ENCODE measurements at places on chromosomes 4 and X. TPM values are rescaled to one million over a fixed set of nuclear protein-coding genes. Genes with fewer than 3 reads are reported as not detected.
A peak's percentile ranks its signal among the peaks of the same experiment; 100 is the strongest.

- DNase-seq, result no peak
These were observed 13.7 kb downstream of the ADH6 start for GRCh38 chr4:99205153-99205979.

The H2BW2 gene
- total RNA-seq, result not detected

The CHRDL1 gene
- total RNA-seq, result 220 TPM

DNA sequence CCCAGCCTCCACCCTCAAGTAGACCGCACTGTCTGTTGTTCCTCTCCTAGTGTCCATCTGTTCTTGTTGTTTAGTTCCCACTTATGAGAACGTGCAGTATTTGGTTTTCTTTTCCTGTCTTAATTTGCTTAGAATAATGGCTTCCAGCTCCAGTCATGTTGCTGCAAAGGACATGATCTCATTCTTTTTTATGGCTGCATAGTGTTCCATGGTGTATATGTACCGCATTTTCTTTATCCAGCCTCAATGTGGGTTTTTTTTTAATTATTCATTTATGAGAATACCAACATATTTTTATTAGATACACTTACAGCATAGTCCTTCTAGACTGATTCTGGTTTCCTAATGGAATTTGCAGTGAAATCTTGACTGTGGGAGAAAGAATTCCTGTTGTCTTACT lies 1.3 kb downstream of the VMA21 start:
- DNase-seq, result no peak

DNA sequence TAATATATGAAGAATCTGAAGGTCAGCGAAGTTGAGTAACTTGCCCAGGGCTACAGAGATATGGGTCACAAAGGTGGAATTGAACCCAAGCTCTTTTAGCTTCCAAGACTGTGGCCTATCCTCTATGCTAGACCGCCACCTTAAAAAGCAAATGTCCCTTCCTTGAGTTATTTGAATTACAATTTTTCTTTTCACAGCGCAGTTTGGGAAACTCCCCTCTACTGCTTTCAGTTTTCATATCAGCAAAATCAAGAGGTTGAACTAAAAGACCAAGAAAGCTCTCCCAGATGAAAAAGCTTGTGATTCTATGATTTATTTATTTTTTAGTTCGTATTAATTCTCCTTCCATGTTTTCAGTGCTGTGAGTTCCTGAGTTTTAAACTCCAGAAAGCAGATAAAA lies 174.5 kb upstream of the C1QTNF7 start:
- DNase-seq, result no peak

- no peak for DNase-seq
These were observed 5.1 kb downstream of the GJB1 start for GRCh38 chrX:71228063-71228642.

The CPLX1 gene
- 1.3 TPM for total RNA-seq

DNA sequence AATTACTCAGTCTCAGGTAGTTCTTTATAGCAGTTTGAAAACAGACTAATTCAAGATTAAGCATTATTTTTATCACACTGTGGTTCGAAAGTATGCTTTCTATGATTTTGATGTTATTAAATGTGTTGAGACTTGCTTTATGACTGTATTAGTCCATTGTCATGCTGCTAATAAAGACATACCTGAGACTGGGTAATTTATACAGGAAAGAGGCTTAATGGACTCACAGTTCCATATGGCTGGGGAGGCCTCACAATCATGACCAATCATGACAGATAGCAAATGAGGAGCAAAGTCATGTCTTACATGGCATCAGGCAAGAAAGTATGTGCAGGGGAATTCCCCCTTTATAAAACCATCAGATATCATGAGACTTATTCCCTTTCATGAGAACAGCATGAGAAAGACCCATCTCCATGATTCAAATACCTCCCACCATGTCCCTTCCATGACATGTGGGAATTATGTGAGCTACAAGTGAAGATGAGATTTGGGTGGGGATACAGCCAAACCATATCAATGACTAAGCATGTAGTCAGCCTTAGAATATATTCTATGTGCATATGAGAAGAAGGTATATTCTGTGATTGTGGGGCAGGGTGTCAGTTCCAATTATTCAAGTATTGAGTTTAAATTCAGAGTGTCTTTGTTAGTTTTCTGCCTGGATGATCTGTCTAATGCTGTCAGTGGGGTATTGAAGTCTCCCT lies 44.6 kb upstream of the UGT2A1 start:
- no peak for DNase-seq

- DNase-seq, result no peak
These were observed 15.5 kb upstream of the RBBP7 start for GRCh38 chrX:16885628-16886027.

DNA sequence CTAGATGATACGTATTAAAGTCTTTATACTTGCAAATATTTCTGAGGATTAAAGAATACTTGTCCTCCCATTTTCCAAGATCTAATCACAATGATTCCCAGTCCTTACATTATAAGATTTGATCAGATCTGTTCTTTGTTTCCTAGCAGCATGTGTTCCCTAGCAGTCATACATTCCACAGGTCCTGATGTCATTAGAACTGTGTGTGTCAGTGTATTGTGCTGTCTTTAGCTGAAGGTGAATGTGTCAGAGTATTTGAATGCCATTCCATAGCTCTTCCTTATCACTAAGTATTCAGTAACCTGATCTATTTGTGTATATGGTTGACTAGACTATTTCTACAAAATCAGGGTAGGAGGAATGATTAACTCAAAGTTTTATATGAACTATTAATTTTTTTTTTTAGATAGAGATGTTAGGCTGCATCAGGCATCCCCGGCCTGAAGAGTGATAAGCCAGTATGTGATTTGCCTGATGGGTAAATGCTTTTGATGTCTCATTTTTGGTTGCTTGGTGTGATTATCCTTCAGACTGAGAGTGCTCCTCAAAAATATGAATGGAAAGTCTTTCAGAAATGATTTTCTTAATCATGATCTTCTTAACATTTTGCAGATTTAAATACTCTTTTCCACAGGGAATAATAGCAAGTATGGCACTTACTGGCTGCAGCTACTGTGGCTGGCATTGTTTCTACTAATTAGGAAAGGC lies 4.4 kb downstream of the ADGRL3 start:
- no peak for DNase-seq

The SPANXN3 gene
- total RNA-seq, result not detected

The AREG gene
- total RNA-seq, result 1.4 TPM

- no peak for DNase-seq
These were observed 236.7 kb downstream of the ASMT start for GRCh38 chrX:1851527-1851926.

The ADAMTS3 gene
- 1.4 TPM for total RNA-seq

- no peak for DNase-seq
These were observed 64.2 kb upstream of the TRPC5OS start for GRCh38 chrX:111811831-111812230.

DNA sequence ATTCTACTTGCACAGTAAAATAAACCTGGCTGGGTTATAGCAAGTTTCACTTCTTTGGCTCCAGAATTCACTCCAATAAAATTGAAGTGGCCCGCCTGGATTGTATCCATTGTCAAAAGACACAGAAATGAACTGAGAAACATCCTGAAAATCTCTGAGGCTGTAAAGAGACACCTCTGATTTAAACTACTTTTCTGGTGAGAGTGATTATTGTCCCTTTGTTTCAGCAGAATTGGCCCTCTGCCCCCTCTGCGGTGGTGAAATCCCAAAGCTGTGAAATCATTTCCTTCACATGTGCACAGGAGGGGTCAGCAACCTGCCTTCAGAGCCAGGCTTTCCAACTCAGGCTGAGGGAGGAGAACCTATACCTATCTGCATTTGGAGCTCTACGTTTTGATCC lies 23.0 kb downstream of the GAB3 start:
- peak; percentile 93 for DNase-seq

The NAP1L5 gene
- total RNA-seq, result 8.2 TPM

DNA sequence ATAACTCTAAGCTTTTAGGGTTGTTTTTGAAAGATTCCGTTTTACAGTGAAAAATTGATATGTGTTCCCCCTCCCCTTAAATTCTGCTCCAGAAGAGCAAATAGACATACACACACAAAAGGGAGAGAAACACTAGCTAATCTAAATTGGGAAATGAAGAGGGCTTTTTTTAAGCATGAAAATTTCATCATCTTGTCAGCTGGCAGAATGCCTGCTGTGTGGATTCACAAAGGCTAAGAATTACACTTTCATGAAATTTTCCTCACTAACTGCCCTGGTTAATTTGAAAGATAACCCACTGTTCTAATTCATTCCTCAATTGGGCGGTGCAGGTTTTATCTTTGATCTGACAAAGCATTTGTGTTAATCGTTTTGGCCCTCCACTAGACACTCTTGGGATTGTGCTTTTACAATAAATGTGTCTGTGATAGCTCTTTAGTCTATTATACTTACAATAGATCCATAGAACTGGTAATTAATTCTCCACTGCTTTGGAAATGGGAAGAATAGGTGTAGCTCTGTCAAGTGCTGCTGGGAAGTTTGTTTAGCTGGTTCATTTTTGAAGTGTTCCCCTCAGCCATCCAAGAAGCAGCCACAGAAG lies 152.9 kb downstream of the POLA1 start:
- DNase-seq, result no peak

The ALB gene
- total RNA-seq, result not detected

DNA sequence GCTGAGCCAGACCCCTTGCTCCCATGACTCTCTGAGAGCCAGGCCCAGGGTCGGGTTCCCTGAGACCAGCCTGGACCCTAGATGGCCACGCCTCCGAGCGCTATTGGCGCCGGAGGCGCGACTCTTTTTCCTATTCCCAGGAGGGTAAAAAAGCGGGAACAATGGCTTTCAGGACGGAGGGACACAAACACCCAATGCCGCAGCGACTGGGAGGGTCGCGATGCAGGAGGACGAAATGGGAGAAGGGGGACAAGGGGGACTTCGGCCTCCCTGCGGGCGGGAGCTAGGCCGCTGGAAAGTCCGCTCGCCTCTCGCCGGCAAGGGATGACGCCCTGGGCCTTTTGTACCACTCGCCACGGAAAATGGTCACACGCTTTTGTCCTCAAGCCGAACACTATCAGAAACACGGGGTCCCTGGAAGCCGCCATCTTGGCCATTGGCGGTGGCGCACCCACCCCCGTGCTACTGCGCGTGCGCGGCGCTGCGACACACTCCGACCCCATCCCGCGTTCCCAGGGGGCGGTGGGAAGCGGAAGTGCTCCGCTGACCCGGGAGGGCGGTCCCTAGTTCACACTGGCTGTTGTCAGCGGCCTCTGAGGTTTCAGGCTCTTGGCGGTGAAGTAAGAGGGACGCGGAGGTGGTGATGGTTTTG lies 98.4 kb downstream of the ZNF674 start:
- peak; percentile 92 for DNase-seq

The RBM46 gene
- 0.13 TPM for total RNA-seq

DNA sequence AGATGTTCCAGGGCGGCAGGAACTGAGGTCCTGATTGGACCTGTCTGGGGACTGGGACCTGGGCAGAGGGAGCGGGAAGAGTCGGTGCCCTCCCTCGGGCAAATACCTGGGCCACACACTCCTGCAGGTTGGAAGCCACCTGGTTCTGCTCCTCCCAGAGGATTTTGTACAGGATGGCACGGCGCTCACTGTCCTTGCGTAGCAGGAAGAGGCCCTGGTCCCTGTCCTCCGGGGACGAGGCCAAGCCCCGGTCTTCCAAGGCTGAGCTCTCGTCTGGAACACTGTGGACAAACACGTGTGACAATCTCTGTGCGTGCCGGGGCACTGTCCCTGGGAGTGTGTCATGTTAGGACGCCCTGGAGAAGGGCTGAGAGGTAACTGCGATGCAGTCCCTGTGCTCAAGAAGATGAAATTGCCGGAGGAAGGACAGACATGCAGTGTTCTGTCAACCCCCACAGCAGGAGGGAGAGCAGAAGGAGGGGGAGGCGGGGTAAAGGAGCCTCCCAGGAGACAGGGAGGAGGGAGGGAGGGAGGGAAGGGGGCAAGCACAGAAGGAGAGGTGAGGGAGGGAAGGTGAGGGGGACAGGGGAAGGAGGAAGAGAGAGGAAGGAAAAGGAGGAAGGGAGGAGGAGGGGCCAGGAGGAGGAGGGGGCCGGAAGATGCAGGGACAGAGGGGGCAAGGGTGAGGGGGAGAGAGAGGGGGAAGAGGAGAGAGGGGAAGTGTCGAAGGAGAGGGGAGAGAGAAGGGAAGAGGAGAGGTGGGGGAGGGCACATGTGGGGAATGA lies 29.0 kb downstream of the PDHA1 start:
- DNase-seq, result no peak

GRCh38 chr4:110347805-110348204 lies 128.2 kb upstream of the ENPEP start:
- no peak for DNase-seq

DNA sequence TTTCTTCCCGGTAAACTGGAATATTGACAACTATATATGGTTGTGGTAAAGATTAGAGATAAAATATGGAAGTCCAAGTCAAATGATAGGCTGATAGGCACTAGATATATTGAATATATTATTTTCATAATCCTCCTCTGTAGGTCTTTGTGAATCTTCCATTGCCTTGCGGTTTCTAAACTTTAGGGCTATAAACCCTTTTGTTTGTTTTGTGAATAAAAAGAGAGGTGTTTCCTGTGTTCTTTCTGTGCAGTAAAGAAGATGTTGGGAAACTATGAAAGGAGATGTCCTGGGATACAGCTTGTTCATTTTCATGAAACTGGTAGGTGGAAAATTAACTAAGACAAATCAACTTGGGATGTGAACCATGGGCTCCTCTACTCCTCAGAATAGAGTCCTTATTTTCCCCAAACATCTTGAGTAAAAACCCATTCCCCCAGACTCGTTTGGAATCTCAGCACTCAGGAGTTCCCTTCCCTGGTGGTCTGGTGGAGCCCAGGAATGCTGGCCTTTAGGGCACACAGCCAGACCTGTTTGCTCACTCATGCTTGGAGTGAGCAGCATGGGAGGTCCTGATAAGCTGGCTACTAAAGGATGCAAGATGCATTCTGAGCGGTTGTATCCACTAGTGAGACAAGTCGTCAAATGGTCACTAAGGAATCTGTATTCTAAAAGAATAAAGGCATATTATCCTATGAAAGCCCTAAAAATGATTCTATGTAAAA lies 22.2 kb downstream of the PRDM8 start:
- no peak for DNase-seq

- DNase-seq, result no peak
These were observed 44.5 kb downstream of the SCFD2 start for GRCh38 chr4:53321151-53321983.

The PABPC1L2A gene
- 0.17 TPM for total RNA-seq

The SPANXD gene
- total RNA-seq, result not detected

DNA sequence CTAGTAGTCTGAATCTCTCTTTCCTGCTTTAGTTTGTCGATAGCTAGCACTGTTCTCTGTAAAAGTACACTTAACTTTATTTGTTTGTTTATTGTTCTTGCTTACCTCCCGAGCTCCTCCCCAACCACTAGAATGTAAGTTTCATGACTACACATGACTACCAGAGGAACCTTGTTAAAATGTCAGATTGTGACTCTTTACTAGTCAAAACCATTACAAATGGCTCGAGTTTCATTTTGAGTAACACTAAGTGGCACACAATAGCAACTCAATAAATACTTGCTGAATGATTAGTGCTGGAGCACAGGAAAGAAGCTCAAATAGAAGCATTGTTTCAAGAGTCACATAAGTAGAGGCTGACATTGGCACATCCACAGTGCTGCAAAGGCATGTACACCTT lies 116.1 kb downstream of the MAPK10 start:
- DNase-seq, result no peak

GRCh38 chr4:185625503-185625902 lies 90.2 kb upstream of the PDLIM3 start:
- no peak for DNase-seq

- DNase-seq, result no peak
These were observed 833.1 kb downstream of the C4orf33 start for GRCh38 chr4:129929052-129929451.
